ENCODE measurements at places on chromosomes 3 and 15.

DNA sequence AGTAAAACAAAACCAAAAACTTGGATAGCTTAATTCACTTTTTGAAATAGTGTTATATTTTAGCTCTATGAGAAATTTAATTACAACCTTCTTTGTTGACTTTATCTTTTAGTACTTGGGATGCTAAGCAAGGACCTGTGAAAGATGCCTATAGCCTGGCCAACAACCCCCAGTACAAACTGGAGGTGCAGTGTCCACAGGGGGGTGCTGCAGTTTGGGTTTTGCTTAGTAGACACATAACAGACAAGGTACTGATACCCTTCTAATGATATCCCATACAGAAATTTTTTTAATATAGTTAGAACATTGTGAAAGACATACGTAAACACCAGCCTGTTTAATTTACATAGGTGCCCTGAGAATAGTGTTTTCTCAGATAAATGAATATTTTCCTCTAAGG, 35.3 kb downstream of the CAPN7 start:
- DNase-seq: no peak

DNA sequence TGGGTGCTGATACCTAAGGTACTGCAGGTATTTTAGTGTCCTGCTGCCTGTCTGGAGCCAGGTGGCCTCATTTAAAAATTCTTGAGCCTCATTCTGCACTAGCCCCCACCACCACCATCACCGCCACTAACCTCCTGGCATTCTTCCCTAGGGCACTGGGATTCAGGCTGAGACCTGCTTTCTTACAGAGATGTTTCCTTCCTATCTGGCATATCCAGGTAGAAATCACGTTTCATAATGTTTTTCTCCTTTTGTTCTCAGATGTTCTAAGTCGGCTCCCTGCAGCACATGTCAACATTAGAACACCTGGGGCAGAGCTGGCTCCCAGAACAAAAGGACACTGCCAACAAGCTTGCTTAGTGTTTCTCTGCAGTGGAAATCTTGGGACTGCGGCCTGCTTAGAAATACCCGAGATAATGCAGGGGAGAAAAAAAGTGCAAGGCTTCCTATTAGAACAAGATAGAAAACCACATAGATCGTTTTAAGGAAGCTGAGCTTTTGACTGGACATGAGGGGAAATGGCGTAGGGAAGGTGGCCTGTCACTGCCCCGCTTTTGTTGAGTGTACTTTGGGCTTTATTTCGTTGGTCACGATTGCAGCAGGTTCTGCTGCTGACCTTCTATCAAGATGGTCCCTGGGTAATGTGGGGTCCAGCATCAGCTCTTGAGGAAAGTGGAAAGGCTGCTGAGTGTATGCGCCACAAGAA, 59.6 kb upstream of the PPARG start:
- no peak for DNase-seq

DNA sequence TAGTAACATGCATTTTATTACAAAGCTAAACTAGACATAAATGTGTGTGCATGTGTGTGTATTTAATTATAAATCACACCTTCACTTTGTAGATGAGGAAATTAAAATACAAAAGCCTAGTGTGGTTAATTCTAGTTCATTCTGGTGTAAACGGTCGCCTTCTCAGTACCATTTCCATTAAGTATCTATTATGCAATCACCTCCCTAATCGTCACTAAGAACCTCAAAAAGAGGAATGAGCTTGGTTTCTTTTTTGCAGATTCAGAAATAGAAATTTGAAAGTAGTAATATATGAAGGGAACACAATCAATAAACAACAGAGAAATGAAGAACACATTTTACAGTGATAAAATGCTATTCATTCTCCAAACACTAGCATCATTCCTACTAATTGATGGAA, 233.2 kb downstream of the ZBBX start:
- DNase-seq: no peak

- DNase-seq: no peak
These were observed 9.1 kb upstream of the ACAD9 start for GRCh38 chr3:128870347-128870746.

- no peak for DNase-seq
These were observed 3.4 kb downstream of the KLHL40 start for GRCh38 chr3:42688487-42689420.

- no peak for DNase-seq
These were observed 28.6 kb upstream of the CEMIP start for GRCh38 chr15:80750575-80750974.

GRCh38 chr3:194280777-194281176, 70.4 kb downstream of the CPN2 start:
- DNase-seq: no peak

All from BJ (cell line).